ENCODE measurements at places on chromosomes 1 and 21.
A peak's percentile ranks its signal among the peaks of the same experiment; 100 is the strongest.

GRCh38 chr1:159591981-159592380, 4.4 kb downstream of the APCS start:
- no peak for DNase-seq

- DNase-seq, result no peak
Measured at GRCh38 chr1:16450863-16451481, 10.4 kb downstream of the NECAP2 start.

DNA sequence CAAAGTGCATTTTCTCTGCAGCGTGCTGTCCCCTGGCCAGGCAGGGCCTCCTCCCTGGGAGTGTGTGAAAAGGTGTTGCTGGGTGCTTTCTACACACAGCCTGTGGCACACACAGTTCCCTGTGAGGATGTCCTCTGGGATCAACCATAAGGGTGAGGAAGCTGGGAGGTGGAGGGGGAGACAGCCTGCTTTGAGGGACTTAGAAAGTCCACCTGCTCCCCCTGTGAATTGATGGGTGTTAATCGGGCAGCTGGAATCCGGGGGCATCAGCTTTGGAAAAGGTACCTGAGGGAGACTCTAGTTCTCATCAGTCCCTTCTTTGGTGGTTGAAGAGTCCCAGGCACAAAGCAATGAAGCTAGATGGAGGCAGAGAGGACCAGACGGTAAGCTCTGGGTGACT, 35.8 kb downstream of the LHX4 start:
- DNase-seq, result no peak

DNA sequence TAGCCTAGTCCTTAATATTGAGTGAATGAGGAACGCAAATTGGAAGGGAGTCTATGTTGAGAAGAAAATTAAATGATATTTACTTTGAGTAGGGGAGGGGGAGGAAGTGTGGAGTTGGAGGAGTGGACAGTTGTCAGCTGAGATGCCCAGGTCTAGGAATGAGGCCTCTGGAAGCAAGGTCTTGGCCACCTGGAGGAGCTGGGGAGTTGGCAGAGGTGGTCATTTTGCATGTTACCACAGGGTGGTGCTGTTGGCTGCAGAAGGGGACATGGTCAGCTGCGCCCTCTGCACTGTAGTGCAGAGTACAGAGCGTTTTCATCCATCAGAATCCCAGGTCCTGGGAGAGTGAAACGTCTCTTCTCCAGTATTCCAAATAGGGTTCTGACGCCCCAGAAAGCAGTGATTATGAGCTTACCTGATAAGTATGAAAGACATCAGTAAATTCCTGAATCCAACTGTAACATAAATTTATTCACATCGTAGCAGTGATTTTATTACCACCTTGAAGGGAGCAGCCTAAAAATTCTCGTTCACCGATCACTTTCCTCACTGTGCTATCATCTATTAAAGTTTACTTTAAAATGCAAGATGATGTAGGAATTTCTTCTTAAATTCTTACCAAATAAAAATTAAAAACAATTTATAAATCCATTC, 13.8 kb downstream of the PARK7 start:
- no peak for DNase-seq

DNA sequence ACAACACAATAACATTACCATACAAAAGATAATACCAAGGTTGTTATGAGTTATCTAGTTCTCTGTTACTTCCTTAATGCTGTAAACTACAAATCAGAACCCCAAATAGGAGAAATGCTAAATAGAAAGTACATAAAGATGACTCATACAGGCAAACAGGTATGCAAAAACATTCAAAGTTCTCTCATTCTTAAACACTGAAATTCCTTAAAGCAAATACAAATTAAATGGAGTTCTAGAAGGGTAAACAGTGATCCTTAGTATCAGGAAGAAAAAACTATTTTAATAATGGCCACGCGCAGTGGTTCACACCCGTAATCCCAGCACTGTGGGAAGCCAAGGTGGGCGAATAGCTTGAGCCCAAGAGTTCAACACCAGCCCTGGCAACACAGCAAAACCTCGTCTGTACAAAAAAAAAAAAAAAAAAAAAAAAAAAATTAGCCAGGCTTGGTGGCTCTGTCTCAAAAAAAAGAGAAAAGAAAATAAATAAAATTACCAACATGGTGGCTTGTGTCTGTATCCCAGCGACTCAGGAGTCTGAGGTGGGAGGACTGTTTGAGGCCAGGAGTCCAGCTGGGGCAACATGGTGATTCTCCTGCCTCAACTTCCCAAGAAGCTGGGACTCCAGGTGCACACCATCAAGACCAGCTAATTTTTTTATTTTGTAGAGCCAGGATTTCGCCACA, 17.5 kb downstream of the FBXO42 start:
- DNase-seq, result no peak

DNA sequence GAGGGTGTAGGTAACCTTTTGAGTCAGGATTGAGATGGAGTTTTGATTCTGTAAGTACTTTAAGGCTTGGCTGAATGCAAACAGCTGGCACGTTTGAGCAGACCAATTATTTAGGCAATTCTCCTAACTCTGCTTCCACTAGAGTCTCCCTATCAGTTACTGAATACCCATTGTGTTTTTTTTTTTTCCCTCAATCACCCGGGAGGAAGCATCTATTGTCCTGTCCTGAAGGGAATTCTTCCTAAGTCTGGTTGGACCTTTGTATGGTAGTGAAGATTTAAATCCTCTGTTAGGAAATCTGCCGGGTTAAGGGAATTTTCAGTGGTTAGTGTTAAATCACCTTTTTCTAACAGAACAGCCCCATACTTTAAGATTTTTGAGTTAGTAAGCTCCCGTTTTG, 571.2 kb upstream of the USP24 start:
- DNase-seq, result no peak

GRCh38 chr21:45316871-45317397, 29.2 kb upstream of the POFUT2 start:
- no peak for DNase-seq

GRCh38 chr1:56709269-56709880, 64.3 kb downstream of the PRKAA2 start:
- DNase-seq, result peak; percentile 1

Measured in central memory CD4-positive, alpha-beta T cell (primary cell).